ENCODE measurements at places on chromosomes 2 and 18.

GRCh38 chr2:219209236-219210195, 2.9 kb downstream of the ZFAND2B start:
- DNase-seq: no peak

DNA sequence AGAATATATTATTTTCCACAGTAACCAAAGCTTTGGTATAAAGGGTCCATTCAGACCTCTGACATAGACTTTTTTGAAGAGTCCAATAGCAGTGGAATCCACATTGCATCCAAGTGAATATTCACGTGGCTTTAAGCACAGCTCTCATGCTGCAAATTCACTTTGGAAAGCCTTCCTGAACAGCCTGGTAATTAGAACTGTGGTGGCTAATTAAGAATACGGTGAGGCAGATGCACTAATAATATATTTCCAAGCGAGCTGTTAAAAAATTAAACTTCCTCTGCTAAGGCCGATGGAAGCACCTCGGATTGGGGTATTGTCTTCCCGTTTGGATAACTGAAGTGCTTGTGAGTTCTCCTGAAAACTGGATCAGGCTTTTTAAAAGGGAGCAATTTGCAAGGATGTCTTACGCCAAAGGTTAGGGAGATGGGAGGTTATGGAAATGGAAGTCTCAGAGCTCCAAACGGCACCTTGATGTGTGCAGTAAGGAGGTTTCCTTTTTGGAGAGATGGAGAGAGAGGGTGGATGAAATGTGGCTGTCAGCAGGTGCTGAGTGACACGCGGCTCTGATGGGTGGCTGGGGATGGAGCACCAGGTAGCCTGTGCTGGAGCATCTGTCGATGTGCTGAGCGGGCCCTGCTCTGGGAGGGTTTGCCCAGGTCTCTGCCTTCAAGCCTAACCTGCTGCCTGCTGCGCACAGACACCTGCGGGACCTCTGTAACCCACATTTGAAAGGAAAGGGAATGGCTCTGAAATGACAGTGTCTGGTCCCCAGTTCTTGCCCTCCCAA, 37.5 kb downstream of the CABLES1 start:
- DNase-seq: no peak

- no peak for DNase-seq
Measured at GRCh38 chr2:75560022-75560767, 544 bp downstream of the EVA1A start.

DNA sequence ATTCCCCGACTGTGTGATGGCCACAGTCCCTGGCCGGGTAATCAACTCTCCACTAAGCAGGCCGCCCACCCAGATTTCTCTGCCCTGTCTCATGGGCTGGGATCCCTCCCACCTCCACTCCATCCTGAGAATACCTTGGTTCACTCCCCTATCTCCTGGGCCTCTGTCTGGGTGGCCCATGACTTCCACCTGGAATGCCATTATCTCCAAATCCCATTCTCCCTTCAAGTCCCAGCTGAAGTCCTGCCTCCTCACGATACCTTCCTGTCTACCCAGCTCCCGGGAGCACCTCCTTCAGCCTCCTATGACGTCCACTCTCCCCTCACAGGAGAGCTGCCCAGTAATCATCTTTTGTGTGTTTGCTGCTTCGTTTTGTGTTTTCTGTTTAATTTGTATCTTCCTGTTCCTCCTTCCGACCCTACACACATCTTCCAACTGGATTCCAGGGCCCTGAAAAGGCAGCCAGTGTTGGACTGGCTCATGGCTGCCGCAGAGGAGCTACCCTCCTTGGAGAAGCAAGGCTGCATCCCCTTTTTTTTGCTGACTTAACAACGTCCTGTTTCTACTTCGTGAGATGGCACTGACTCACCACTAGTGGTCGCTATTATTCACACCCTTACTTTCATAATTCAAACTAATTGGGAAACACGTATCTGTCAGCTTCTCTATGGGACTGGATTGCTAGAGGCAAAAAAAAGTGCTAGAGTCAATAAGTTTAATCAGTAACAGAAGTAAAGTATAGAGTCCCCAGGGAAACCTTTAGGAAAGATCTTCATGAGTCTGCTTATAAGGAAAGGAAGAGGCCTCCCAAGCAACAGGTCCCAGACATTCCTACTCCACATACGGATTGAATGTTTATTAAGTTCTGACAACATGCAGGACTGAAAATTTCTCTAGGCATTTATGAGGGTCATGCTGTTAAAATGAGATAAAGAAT, 171.9 kb upstream of the GATA6 start:
- DNase-seq: peak; percentile 64
